ENCODE measurements at places on chromosomes 7 and 10.
A peak's percentile ranks its signal among the peaks of the same experiment; 100 is the strongest.

GRCh38 chr10:127424594-127425264, 124.4 kb upstream of the NPS start:
- DNase-seq, result peak; percentile 43

DNA sequence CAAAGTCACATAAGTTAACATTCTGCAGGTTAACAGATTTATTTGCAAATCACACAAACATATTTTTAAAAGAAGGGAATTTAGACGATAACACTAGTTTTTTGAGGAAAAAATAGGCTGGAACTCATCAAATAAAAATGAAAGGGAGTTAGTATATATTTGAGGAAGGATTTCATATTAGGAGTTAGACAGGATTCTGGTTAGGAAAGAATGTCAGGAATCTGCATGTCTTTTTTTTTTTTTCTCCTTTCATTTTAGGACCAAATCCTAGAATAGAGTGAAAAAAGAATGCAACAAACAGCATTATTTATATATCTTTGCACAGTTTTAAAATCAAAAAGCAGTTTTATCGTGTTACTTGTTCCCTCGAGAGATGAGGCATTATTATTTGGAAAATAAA, 8.9 kb upstream of the TRDMT1 start:
- peak; percentile 70 for DNase-seq

- DNase-seq, result peak; percentile 97
Measured at GRCh38 chr10:4240608-4241197, 455.7 kb upstream of the KLF6 start.

DNA sequence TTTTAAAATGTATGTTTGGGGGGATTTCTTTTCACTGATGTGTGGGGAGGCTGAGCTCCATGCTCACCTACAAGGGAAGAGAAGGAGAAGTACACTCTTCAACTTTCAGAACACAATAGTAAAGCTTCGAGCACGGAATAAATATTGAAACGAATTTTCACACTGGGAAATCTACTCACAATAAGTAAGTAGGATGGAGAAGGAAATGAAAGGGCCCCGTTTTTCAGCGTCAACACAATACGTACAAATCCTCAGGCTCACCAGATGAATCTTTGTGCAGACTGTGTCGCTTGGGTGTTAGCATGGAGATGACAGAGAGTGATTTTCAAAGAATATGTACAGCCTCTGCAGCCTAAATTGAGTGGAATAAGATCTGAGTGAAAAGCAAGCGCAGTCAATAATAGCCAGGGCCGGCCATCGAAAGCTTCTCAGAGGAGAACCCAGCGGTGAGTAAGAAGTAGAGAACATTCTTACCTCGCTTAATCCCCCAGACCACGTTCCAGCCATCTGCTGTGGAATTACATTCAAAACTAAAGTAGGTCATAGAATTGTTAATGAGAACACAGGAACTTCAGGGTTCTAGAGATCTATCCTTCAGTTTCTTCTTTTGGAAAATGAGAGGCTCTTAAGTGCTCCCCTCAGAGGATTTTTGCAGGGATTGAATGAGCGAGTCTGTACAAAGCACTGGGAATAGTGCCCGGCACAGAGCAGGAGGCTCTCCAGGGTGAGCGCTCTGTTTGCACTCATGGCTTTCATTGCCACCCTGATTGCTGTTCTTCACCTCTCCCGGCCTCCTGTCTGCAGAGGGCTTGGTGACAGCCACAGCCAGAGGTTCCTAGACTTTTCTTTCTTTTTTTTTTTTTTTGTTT, 292.8 kb downstream of the SFMBT2 start:
- DNase-seq, result no peak

- no peak for DNase-seq
Measured at GRCh38 chr7:120825152-120825551, 32.8 kb downstream of the TSPAN12 start.

GRCh38 chr10:58335306-58336005, 650 bp downstream of the UBE2D1 start:
- peak; percentile 46 for DNase-seq

GRCh38 chr7:149669121-149669818, 104.1 kb downstream of the ZNF467 start:
- peak; percentile 22 for DNase-seq

GRCh38 chr7:37982423-37982822, 62.0 kb downstream of the EPDR1 start:
- DNase-seq, result no peak

- DNase-seq, result peak; percentile 24
Measured at GRCh38 chr10:47031901-47032465, 120.8 kb downstream of the PTPN20 start.

- peak; percentile 28 for DNase-seq
Measured at GRCh38 chr7:55092186-55092974, 73.6 kb downstream of the EGFR start.

- no peak for DNase-seq
Measured at GRCh38 chr7:12961910-12962480, 274.6 kb downstream of the ARL4A start.

- peak; percentile 56 for DNase-seq
Measured at GRCh38 chr10:10796774-10797415, 220.8 kb upstream of the CELF2 start.

- DNase-seq, result no peak
Measured at GRCh38 chr7:146557971-146558469, 441.4 kb downstream of the CNTNAP2 start.

- peak; percentile 80 for DNase-seq
Measured at GRCh38 chr7:145909991-145910513, 206.5 kb upstream of the CNTNAP2 start.

- DNase-seq, result peak; percentile 44
Measured at GRCh38 chr10:62016623-62017490, 115.4 kb downstream of the ARID5B start.

- no peak for DNase-seq
Measured at GRCh38 chr7:44071726-44072363, 6.5 kb upstream of the PGAM2 start.

- DNase-seq, result no peak
Measured at GRCh38 chr7:137535579-137535978, 192.0 kb upstream of the PTN start.

- peak; percentile 17 for DNase-seq
Measured at GRCh38 chr7:41147606-41148485, 555.0 kb downstream of the INHBA start.

DNA sequence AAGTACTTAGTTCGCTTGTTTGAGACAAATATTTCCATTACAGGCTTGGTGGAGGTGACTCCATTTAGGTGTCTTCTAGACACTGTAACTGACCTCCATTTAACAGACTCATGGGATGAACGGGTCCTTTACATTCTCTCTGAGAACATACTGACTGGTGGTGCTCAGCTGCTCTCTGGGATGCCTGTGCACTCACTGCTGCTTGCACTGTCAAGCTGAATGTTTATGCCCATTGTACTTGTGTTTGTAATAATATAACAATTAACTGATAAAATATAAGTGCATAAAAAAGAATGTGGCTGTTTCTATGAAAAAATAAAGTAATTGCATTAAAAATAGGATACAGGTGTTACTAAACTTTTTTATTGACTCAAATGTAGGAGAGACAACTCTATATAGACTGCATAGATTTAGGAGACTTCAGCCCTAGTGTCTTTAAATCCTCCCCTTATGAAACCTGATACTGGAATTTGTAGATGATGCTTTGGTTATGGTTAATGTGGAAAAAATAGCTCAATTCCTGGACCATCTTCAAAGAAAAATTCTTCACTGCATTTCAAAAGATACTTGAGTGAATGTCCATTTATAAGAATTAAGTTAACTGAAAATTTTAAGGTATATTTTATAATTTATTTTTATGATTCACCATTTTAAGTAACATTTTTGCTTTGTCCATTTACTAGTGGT, 85.4 kb downstream of the CDK14 start:
- DNase-seq, result peak; percentile 61

GRCh38 chr7:47852330-47853245, 95.7 kb downstream of the PKD1L1 start:
- peak; percentile 16 for DNase-seq

GRCh38 chr10:46995234-46995633, 84.0 kb downstream of the PTPN20 start:
- DNase-seq, result no peak

GRCh38 chr10:124520558-124521428, 59.2 kb downstream of the LHPP start:
- no peak for DNase-seq

GRCh38 chr10:131743190-131744151, 157.3 kb upstream of the PPP2R2D start:
- no peak for DNase-seq

- peak; percentile 60 for DNase-seq
Measured at GRCh38 chr7:142482891-142483658, 225.2 kb upstream of the PRSS58 start.

- peak; percentile 71 for DNase-seq
Measured at GRCh38 chr10:126476246-126476645, 88.0 kb upstream of the ADAM12 start.

DNA sequence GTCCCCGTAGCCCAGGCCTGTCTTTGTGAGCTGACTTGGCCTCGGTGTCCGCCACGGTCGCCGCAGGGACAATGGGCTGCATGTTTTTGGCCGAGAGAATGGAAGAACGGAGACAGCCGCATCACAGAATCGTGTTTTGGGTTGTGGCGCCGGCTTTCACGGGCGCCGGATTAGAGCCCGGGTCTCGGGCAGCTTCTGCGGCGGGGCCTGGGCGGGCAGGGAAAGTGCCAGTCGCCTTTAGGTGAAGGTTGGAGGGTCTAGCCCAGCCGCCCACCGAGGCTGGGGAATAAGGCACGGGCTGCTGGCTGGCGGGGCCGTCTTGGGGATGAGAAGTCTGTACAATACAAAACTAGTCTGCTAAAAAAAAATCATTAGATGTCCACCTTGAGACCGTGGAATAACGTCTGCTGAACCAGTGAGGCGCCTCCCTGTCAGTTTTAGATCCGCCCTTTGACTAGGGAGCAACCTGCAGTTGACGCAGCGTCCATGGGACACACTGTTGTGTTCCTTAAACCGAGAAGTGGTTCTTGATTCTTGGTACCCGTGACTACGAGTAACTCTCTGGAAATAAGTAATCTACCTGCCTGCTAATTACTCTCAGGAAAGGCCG, 577 bp downstream of the DNAJB9 start:
- peak; percentile 16 for DNase-seq

DNA sequence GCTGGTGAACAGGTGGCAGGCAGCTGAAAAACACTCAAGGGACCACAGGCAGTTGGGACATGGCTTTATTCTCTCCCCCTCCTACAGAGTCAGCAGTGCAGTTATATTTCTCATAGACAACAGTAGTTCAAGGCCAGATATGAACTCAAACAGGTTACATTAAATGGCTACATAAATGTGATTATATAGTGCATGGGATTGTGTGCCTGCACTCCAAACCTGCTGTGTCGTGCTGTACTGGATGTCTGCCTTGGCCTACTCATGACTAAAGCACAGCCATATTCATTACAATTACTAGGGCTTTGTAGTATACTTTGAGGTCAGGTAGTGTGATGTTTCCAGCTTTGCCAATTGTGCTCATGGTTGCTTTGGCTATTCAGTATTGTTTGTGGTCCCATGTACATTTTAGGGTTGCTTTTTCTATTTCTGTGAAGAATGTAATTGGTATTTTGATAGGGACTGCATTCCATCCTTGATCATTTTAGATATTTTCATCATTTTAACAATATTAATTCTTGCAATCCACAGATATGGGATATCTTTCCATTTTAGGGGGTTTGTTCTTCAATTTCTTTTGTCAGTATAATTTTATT, 393.6 kb downstream of the CNTNAP2 start:
- DNase-seq, result no peak

DNA sequence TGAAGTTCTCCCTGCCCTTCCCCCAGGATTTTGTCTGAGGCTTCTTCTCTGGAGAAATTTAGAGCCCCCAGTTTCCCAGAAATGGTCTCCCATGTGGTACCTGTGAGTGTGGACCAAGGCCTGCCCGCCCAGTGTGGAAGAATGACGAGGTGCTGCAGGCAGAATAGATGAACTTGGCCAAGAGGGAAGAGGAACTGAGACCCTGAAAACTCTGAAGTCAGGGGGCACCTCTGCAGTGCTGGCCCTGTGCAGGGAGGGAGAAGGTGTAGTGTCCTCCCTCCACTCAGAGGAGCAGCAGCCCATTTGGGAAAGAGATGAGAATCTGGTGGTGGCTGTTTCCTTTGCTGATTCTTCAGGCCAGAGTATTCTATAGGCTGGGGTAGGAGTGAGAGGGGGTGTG, 115.2 kb upstream of the PCGF5 start:
- no peak for DNase-seq

DNA sequence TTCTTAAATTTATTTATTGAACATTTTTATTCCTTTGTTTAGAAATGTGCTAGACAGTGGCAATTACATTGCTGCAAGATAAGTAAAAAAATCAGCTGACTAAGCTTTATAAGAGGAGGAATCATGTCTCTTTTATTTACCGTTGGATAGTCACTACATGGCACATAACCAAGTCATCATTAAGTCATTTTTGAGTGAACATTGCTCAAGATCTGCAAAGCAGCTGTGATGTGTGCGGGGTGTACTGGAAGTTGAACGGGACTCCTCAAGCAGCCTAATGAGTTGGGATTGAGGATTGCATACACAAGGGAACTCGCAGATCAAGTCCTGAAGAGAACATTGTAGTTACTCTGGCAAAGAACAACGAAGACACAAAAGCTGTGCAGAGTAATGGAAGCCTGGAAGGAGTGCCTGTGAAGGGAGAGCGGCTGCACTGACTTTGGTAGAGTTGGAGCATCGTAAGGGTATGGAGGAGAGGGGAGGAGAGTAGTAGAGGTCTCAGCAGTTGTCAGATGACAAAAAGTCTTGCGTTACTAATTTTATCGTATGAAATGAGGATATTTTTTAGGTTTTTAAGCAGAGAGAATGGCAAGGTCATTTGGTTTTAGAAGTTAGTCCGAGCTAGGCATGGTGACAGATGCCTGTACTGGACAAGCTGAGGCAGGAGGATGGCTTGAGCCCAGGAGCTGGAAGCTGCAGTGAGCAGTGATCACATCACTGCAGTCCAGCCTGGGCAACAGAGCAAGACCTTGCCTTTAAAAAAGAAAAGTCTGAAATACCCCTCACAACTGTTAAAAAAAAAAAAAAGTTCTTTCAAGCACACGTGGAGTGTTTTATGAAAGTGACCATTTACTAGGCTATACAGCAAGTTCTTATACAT, 95.1 kb downstream of the BMPR1A start:
- DNase-seq, result peak; percentile 85

- no peak for DNase-seq
Measured at GRCh38 chr10:46236941-46237681, 49.7 kb upstream of the ANTXRL start.

DNA sequence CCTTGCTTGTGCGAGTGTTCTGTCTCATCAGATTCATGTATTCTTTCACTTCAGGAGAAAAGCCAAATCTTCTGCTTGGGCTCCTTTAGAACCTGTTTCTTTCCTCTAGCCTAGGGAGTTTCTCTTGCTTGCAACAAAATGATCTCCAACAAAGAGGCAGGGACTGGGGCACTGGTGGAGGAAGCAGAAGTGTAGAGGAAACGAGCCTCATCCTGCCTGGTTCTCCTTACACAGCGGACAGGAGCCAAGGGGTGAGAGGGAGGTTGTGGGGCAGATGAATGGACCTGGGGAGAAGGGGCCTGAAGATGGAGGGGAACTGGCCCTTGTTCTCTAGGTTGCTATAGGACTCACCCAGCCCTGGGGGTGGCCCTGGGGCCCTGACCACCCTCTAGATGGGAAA, 141.1 kb downstream of the PKD1L1 start:
- no peak for DNase-seq

Measured in fibroblast of skin of right biceps (primary cell).